Hair follicular keratinocyte (primary cell): ENCODE measurements at places on chromosomes 1 and 21. TPM values are rescaled to one million over a fixed set of nuclear protein-coding genes. Genes with fewer than 3 reads are reported as not detected.

Gene TSPAN1
- total RNA-seq, result 31.9 and 57.6 TPM in 2 replicates

Gene PKP1
- 68.9 and 94.7 TPM in 2 replicates for total RNA-seq

Gene CFHR5
- not detected in 2 replicates for total RNA-seq

Gene KCNE2
- not detected in 2 replicates for total RNA-seq

Gene RGS13
- not detected in 2 replicates for total RNA-seq

Gene CRNN
- total RNA-seq, result not detected in 2 replicates

Gene TMEM183A
- total RNA-seq, result 70.7 and 77.9 TPM in 2 replicates

Gene SPRR2F
- total RNA-seq, result not detected in 2 replicates

Gene CFHR1
- not detected in 2 replicates for total RNA-seq

Gene CHAF1B
- 3.7 and 8.9 TPM in 2 replicates for total RNA-seq

Gene ARMH1
- not detected in 2 replicates for total RNA-seq

Gene NPPA
- total RNA-seq, result not detected in 2 replicates

Gene CNR2
- total RNA-seq, result not detected in 2 replicates

Gene OR6Y1
- total RNA-seq, result not detected in 2 replicates

Gene OR6K3
- total RNA-seq, result not detected in 2 replicates

Gene CELA3A
- not detected in 2 replicates for total RNA-seq

Gene PGBD5
- total RNA-seq, result 0.11 TPM in 1 of 2 replicates, not detected in the other

Gene KCNJ15
- total RNA-seq, result 36.6 and 38.1 TPM in 2 replicates

Gene SESN2
- 24.9 and 74.0 TPM in 2 replicates for total RNA-seq

Gene RHD
- total RNA-seq, result not detected in 2 replicates

Gene DDR2
- 3.1 and 6.1 TPM in 2 replicates for total RNA-seq

Gene PTGER3
- total RNA-seq, result not detected in 2 replicates

Gene LRRIQ3
- total RNA-seq, result 0.39 and 0.53 TPM in 2 replicates

Gene SPATA21
- not detected in 2 replicates for total RNA-seq

Gene OR1C1
- total RNA-seq, result not detected in 2 replicates

Gene CATSPER4
- not detected in 2 replicates for total RNA-seq

Gene GPR3
- 1.0 TPM in 2 replicates for total RNA-seq

Gene ITGB2
- total RNA-seq, result 1.6 and 3.5 TPM in 2 replicates

Gene ZBTB8B
- not detected in 2 replicates for total RNA-seq

Gene GBP1
- 3.1 and 7.7 TPM in 2 replicates for total RNA-seq

Gene KCNK2
- total RNA-seq, result 0.46 TPM in 1 of 2 replicates, not detected in the other

Gene PROX1
- 0.15 and 0.16 TPM in 2 replicates for total RNA-seq

Gene ACOT11
- 5.7 and 7.0 TPM in 2 replicates for total RNA-seq

Gene KPRP
- total RNA-seq, result 0.04 TPM in 1 of 2 replicates, not detected in the other

Gene KIAA0040
- total RNA-seq, result 39.3 and 54.7 TPM in 2 replicates

Gene ERO1B
- total RNA-seq, result 2.0 and 3.9 TPM in 2 replicates

Gene RAB7B
- 28.8 and 48.5 TPM in 2 replicates for total RNA-seq

Gene CD2
- not detected in 2 replicates for total RNA-seq

Gene EVA1C
- 8.4 and 21.5 TPM in 2 replicates for total RNA-seq

Gene OPTC
- not detected in 2 replicates for total RNA-seq

Gene HRNR
- total RNA-seq, result not detected in 2 replicates

Gene ALPL
- total RNA-seq, result not detected in 2 replicates

Gene RIPPLY3
- total RNA-seq, result 0.47 and 0.53 TPM in 2 replicates

Gene UBL4B
- total RNA-seq, result not detected in 2 replicates
